ENCODE measurements at places on chromosomes 4 and X. TPM values are rescaled to one million over a fixed set of nuclear protein-coding genes. Genes with fewer than 3 reads are reported as not detected.

The HSFX1 gene
- 0.76 TPM for total RNA-seq

The MAGEA10 gene
- total RNA-seq, result not detected

The RTL9 gene
- total RNA-seq, result 0.07 TPM

The BEND4 gene
- total RNA-seq, result 8.8 TPM

The AMTN gene
- not detected for total RNA-seq

The SHROOM3 gene
- 55.8 TPM for total RNA-seq

The SPANXB1 gene
- not detected for total RNA-seq

The PF4V1 gene
- total RNA-seq, result not detected

The GAGE2A gene
- 0.70 TPM for total RNA-seq

Measured in H7 (cell line).